ENCODE measurements at places on chromosomes 1 and 21.

GRCh38 chr1:89686520-89686919 is 53.6 kb downstream of the LRRC8C start:
- DNase-seq, result no peak

GRCh38 chr1:202283379-202283844 is 58.3 kb downstream of the UBE2T start:
- no peak for DNase-seq

GRCh38 chr1:194117582-194117981 is 931.2 kb upstream of the B3GALT2 start:
- no peak for DNase-seq

- no peak for DNase-seq
Measured at GRCh38 chr1:207918581-207918980, 7.7 kb upstream of the CD34 start.

- DNase-seq, result no peak
Measured at GRCh38 chr1:27298632-27299384, 23.2 kb upstream of the TMEM222 start.

- no peak for DNase-seq
Measured at GRCh38 chr21:28903448-28903847, 89.2 kb downstream of the LTN1 start.

DNA sequence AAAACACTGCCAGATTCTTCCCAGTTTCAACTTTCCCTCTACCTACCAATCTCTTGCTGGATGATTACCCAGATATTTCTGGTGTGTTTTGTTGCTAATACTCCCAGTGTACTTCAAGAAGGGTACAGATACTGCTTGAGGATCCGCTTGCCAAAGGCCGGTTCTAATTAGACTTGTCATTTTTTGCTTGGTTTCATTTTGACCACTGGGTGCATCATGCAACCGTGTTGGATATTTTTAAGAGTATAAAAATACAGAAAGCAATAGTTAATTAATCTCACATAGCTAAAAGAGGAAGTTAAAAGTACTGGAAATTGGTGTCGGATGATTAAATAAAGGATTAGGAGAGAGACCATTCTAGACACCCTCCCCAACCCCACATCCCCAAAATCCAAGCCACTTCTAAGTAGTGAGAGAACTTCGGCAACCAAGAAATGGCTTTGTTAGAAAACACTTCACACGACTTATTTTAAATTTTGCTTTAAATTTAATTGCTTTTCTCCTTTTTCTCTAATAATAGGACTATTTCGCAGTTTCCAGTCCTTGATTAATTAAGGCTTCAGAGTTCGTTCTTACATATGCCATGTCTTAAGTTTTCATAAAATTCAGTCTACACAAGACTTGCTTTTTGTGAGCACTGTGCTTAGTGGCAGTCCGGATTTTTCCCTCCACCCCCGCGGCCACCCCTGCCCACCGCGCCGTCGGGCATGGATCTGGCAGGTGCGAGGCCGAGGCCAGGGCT is 2.5 kb upstream of the CDKN2C start:
- DNase-seq, result no peak

All from stimulated activated CD8-positive, alpha-beta memory T cell treated with anti-CD3 and anti-CD28 coated beads, Interleukin-12 subunit alpha, Interleukin-12 subunit beta, amount 100 ng/mL, for 1 hour (primary cell).